Activated naive CD4-positive, alpha-beta T cell treated with anti-CD3 and anti-CD28 coated beads, Interleukin-2, amount 10 ng/mL, durations not matched to agents 5 hours and 36 hours (primary cell): ENCODE measurements at places on chromosomes 3 and 15. TPM values are rescaled to one million over a fixed set of nuclear protein-coding genes. Genes with fewer than 3 reads are reported as not detected.

Gene TMEM108
- total RNA-seq, result not detected

Gene CYP1A2
- not detected for total RNA-seq

Gene RETNLB
- total RNA-seq, result not detected

Gene SCN11A
- total RNA-seq, result 0.03 TPM

Gene ITGA11
- 0.60 TPM for total RNA-seq

Gene SLC51B
- not detected for total RNA-seq

Gene STRC
- 0.36 TPM for total RNA-seq

Gene CCDC39
- total RNA-seq, result not detected

Gene ZCWPW2
- total RNA-seq, result 0.26 TPM

Gene GOLGA8G
- not detected for total RNA-seq

Gene MESP2
- total RNA-seq, result not detected

Gene LIPH
- total RNA-seq, result not detected

Gene NOX5
- not detected for total RNA-seq

Gene ACAD9
- 50.0 TPM for total RNA-seq

Gene DMXL2
- 7.9 TPM for total RNA-seq

Gene CHST2
- total RNA-seq, result 1.2 TPM

Gene KLF15
- total RNA-seq, result not detected

Gene SKIL
- total RNA-seq, result 18.8 TPM

Gene MKRN2OS
- not detected for total RNA-seq

Gene PPM1L
- 5.8 TPM for total RNA-seq

Gene EFL1
- 22.7 TPM for total RNA-seq

Gene DTWD1
- 16.2 TPM for total RNA-seq

Gene IQCF6
- not detected for total RNA-seq

Gene DUOXA1
- not detected for total RNA-seq
